Pancreas (tissue), 10 donors: ENCODE measurements at places on chromosomes 13 and 19. TPM values are rescaled to one million over a fixed set of nuclear protein-coding genes. Genes with fewer than 3 reads are reported as not detected.

DNA sequence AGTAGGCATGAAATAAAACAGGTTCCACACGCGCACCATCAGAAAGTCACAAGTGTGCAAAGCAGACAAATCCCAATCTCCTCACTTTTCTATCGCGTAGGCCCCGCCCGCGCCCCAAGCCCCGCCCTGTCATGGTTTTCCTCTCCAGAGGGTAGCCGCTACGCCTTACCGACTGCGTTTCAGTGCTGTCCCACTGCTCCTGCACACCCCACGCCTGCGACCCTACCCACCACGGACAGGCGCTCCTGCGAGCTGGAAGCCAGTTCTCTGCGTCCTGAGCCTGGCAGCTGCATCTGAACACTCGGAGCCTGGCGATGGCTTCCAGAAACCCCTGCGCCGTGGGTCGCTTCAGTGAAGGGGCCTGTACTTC, 379 bp upstream of the ZNF470 start:
- peak; percentile 30 for DNase-seq

GRCh38 chr19:12867120-12868099, 13.8 kb downstream of the DNASE2 start:
- peak; percentile 82 for DNase-seq

DNA sequence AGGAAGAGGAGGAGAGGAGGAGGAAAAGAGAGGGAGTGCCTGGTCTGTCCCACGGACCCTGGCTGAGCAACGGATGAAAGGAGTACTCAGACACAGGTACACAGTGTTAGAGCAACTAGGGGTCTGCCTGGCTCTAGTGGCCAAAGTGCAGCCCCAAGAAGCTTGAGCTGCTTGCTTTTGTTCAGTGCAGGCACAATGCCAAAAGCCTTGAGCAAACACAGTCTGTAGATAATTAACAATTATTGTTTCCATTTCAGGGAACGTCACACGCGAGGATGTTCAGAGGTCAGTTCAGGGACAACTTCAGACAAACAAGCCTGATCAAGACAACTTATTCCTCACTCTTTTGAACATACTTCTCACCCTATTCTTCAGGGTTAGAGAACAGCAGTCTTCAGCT, 32.2 kb upstream of the ZNF726 start:
- peak; percentile 11 for DNase-seq

GRCh38 chr19:16077984-16078758, 1.9 kb downstream of the TPM4 start:
- DNase-seq, result peak; percentile 46

GRCh38 chr13:113550453-113550852, 34.1 kb upstream of the TFDP1 start:
- no peak for DNase-seq

- no peak for DNase-seq
These were observed 164.5 kb downstream of the TEX29 start for GRCh38 chr13:111484959-111485358.

- DNase-seq, result no peak
These were observed 15.8 kb upstream of the ALOX5AP start for GRCh38 chr13:30719525-30719914.

DNA sequence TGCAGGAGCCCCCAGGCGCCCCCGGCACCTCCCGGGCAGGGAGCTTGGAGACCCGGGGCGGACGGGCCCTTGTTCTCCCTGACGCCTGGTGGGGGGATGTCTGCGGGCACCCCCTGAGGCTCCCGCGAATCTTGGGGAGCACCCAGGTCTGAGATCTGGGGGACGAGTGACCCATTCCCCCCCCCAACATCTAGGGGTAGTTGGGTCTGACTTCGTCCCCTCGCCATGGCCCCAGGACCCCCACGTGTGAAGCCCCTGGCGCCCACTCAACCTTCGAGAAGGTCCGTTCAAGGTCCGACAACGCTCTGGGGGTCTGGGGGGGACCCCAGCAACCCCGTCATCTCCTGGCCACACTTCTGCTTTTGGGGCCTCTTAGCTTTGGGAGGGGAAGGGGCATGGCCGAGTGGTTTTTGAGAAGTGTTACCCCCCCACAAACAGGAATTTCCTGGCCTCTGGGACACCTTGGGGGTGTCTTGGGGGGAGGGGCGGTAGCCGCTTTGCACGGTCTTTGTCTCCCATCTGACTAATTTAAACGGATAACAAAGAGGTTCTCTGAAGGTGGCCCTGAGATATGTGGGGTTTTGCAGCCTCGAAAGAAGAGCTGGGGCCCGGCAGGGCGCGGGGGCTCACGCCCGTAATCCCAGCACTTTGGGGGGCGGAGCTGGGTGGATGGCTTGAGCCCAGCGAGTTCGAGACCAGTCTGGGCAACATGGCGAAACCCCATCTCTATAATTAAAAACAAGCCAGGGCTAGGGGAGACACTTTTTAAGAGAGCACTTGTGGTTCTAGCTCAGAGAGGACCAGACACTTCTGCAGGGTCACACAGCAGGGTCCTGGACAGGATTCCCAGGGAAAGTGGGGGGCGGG, 608 bp downstream of the CNN2 start:
- DNase-seq, result no peak

- no peak for DNase-seq
These were observed 371.1 kb downstream of the PCDH9 start for GRCh38 chr13:66859078-66859477.

- DNase-seq, result peak; percentile 90
These were observed 8.1 kb downstream of the PTGIR start for GRCh38 chr19:46616631-46617322.

DNA sequence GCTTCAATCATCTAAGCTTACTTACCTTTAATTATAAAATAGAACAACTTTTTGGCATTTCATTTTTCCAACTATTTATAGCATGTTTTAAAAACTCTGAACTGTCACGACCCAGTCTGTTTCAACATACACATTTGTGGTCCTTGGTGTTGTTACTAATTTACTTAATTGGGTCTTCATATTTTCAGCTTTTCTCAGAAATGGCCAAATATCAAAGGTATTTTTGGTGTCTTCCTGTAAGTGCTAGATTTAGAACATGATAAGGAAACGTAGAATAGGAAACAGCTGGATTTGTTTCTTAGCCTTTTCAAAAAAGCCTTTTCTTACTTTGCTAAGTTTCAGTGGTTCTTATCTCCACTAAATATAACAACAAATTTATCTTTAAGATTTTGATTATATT, 11.4 kb downstream of the LPAR6 start:
- DNase-seq, result no peak

GRCh38 chr19:17091758-17092333, 16.3 kb downstream of the MYO9B start:
- peak; percentile 57 for DNase-seq

DNA sequence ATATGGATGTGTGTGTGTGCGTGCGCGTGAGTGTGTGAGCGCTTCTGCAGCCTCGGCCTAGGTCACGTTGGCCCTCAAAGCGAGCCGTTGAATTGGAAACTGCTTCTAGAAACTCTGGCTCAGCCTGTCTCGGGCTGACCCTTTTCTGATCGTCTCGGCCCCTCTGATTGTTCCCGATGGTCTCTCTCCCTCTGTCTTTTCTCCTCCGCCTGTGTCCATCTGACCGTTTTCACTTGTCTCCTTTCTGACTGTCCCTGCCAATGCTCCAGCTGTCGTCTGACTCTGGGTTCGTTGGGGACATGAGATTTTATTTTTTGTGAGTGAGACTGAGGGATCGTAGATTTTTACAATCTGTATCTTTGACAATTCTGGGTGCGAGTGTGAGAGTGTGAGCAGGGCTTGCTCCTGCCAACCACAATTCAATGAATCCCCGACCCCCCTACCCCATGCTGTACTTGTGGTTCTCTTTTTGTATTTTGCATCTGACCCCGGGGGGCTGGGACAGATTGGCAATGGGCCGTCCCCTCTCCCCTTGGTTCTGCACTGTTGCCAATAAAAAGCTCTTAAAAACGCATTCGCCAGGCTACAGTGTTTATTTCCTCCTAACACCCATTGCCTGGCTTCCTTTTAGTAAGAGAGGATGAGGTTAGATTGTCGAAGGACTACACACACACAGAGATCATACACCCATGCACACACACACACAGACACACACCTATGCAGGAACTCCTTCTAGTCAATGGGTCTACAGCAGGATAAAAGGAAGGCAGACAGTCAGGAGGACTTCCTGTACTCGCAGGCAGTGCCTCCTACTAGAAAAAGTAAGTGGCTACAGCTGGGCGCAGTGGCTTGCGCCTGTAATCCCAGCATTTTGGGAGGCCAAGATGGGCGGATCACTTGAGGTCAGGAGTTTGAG, 7.1 kb downstream of the FOSB start:
- no peak for DNase-seq

GRCh38 chr13:95388420-95389079, 87.3 kb upstream of the ABCC4 start:
- no peak for DNase-seq

DNA sequence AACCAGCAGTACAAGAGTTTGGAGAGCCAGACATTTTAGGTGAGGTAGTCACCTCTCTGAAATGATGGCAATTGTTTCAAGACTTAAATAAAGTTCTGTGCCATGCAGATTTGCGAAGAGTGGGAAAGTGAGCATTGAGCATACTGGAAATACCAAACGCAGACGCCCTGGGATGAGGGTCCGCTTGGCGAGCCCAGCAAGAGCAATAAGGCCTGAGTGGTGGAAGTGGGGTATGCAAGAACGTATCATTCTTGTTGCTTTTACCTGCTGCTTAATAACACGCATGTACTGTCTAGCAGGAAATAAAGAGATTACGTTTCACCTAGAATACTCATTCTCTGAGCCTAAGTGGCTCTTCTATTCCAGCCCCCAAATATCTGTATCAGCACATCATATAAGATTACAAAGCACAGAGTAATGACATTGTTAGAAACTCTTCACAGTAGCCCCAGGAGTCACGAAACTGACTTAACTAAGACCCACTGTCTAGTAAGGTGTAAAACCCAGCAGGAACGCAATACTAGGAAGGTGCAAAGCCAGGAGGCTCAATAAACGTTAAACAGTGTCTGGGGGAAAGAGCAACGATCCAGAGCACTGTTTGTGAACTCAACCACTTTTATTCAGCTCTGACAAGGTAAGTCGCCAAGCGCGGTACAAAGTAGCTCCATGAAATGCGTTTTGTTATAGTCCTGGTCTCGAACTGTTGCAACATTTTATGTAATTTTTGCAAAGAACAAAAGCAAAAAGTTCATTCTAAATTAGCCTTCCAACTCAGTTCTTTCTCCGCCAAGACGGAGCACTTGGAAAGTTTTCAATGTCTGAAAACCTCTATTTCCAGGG, 1.2 kb downstream of the RCBTB2 start:
- DNase-seq, result peak; percentile 24

- no peak for DNase-seq
These were observed 260.1 kb downstream of the COL4A1 start for GRCh38 chr13:110046811-110047210.

DNA sequence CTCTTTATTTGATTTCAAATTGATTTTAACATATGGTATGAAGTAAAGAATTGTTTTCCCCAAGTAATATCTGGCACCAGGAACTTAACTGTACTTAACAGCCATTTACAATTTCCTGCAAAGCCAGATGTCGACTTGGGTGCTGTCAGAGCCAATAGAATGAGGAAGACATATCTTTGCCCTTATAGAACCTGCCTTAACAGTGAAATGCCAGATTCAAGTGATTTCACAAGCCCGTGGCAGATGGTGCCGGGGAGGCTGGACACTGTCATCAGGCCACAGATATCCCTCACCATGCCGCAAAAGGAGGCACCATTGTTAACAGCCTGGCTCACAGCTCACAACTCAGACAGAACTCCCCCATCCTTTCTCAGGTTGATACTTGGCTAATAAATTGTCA, 48.7 kb downstream of the ESD start:
- DNase-seq, result no peak

DNA sequence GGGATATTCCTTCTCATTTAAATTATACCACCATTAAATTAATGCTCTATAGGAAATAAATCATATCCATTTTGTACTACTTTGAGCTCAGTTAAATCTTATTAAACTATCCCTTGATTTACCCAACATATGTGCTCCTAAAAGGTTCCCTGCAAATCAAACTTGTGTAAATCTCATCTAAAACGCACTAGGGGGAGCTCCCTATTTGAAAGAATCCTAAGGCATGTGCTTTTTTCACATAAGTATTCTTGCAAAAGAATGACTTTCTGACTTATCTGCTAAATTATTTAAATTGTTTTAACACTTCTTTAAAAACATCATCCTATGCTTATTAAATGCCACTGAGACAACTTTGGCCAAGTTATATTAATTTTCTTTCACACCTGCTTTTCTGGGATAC, 7.9 kb downstream of the INTS6 start:
- DNase-seq, result no peak

- no peak for DNase-seq
These were observed 230.8 kb downstream of the POU4F1 start for GRCh38 chr13:78372581-78372980.

DNA sequence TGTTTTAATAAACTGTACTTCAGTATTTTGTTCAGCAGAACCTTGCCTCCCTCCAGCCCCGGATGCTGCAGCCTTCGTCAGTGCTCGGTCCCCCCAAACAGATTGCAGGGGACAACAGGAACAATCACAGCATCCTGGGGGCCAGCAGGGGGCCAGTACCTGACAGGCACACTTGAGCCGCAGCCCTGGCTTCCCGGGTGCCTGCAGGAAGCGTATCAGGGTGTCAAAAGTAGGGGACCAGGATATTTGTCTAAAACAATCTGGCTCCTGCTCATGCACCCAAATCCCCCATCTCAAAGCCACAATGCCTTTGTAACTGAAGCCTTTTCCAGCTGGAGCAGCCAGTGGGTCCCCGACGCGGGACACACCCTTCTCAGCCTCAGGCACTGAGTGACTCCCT, 167.5 kb upstream of the TSHZ3 start:
- DNase-seq, result no peak

NFIX gene
- polyA plus RNA-seq, result 8.3 TPM

SLC10A2 gene
- not detected for polyA plus RNA-seq

CEACAM21 gene
- 0.23 TPM for polyA plus RNA-seq

UBE2L5 gene
- 0.02 TPM for polyA plus RNA-seq

SBNO2 gene
- 53.9 TPM for polyA plus RNA-seq

TBXA2R gene
- polyA plus RNA-seq, result 1.5 TPM

GAPDHS gene
- not detected for polyA plus RNA-seq

IL17D gene
- 0.42 TPM for polyA plus RNA-seq

ZNF177 gene
- 1.8 TPM for polyA plus RNA-seq

LRRC4B gene
- 0.87 TPM for polyA plus RNA-seq

SLC25A42 gene
- polyA plus RNA-seq, result 8.7 TPM

CGB2 gene
- polyA plus RNA-seq, result not detected
